ENCODE measurements at places on chromosomes 7 and 10. TPM values are rescaled to one million over a fixed set of nuclear protein-coding genes. Genes with fewer than 3 reads are reported as not detected.

DNA sequence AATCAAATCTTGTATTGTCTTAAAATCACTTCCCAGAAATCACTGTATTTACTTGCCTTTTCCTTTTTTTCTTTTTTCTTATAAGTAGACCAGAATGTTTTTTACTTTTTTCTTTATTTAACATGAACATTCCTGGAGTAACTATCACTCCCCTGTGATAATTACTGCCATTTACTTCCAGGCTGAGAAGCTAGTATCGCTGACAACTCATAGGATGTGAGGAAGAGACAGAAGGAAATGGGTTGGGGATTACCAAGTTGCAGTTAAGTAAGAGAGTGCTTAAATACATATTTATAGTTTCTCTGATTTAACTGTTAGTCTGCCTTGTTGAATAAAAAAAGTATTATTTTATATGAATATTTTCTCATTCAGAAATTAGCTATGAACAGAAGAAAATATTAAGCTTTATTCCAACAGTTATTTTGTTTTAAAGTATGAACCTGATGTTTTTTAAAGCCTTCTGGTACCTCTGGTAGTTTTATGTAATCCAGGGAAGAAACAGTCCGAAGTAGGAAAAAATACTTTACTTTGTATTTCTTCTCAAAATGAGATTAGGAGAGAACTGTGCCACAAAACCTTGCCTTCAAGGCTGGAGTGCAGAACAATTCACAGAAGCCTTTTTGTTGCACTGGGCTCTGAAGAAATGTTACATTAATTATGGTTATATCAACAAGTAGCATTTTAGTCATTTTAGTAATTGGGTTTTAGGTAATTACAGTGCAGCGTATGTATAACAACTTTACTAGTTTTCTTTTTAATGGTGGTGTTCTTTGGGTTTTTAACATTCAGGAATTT, 72.8 kb downstream of the SHOC2 start:
- peaks cover 26% of the 10 kb centered on the region for H3K36me3 ChIP-seq
- peak overlapping the region; percentile 66 for H3K4me3 ChIP-seq
- H3K27me3 ChIP-seq, result no peaks in the 10 kb centered on the region
- no peak overlapping the region for H3K27ac ChIP-seq

DNA sequence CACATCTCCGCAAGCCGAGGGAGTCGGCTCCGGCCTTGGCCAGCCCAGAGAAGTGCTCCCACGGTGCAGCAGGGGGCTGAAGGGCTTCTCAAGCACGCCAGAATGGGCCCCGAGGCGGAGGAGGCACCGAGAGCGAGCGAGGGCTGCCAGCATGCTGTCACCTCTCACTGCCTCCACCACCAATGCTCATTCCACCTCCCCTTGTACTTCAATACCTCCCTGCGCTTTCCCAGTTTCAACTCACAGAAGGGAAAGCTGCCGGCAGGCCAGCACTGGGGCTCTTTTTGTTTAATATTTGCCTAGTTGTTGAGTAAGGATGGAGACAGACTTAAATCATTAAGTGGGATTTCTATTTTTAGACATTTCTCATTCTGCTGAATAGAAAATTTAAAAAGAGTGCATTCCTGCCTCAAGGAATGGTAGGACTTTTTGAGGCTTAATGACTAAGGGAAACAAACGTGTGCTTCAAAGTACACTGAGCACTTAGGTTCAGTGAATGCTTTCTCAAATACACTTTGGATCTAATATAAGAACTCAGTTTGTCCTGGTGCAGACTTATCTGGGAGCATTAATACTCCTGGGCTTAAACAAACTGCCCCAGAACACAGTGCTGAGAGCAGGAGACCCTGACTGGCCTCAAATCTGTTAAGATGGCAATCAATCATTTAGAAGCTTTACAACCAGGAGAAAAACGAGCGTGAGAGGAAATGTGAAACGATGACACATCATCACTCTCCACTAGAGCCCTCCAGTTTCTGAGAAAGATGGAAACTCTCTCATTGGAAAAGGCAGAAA, 131.2 kb downstream of the RALA start:
- H3K4me1 ChIP-seq, result peaks cover 9% of the 10 kb centered on the region
- H3K36me3 ChIP-seq, result peaks cover 2% of the 10 kb centered on the region
- H3K27me3 ChIP-seq, result no peaks in the 10 kb centered on the region
- DNase-seq, result no peak
- no peak overlapping the region for H3K4me3 ChIP-seq
- H3K27ac ChIP-seq, result peak overlapping the region; percentile 49

DNA sequence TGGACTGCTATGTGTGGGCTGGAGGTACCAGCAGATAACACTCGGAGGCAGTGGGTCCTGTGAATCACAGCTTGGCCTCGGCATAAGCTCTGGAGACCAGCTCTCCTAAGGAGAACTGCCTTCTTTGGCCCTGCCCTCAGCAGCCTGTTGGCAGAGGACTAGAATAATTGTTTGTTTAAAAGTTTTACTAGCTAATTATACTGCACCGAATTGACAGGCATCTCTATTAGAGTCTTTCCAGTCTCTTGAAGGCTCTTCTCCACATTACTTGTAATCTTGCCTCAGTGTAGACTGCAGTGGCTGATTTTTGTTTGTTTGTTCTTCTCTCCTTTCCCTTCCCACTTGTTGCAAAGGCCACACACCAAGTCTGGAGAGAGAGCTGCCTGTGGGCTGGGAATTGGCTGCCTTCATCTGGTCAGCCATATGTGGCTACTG, 183.2 kb downstream of the AUTS2 start:
- DNase-seq, result no peak
- no peak overlapping the region for H3K27ac ChIP-seq
- H3K4me3 ChIP-seq, result no peak overlapping the region
- no peaks in the 10 kb centered on the region for H3K36me3 ChIP-seq
- no peaks in the 10 kb centered on the region for H3K4me1 ChIP-seq

Gene TDRD1
- 0.16 TPM for total RNA-seq

DNA sequence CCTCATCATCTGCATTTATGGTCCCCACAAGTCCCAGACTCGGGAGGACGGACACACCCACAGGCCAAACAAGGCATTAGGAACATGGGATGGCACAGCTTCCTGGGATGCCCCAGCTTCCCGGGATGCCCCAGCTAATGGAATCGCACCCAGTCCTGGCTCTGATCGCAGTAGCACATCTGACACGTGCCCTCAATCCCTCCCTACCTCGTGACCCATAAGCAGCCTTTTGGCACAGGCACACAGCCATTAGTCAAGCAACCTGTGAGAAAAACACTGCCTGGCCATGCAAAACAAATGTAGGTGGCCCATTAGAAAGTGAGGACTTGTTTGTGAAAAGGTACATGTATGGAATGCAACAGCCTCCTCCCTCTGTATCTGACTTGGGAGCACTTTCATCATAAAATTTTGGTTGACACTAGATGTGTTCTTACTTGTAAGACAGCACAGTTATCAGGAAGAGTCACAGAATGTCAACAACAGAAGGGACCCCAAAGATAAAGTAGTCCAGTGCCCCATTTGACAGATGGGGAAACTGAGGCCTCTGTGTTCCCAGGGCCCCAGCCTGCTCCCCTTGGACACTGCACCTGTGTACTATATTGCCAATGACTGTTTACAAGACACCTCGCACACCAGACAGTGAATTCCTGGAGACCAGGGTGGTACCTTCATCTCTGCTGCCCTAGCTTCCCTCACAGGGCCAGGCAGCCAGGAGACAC, 34.4 kb downstream of the DLG5 start:
- H3K27ac ChIP-seq, result no peak overlapping the region
- peaks cover 2% of the 10 kb centered on the region for H3K27me3 ChIP-seq
- H3K36me3 ChIP-seq, result no peaks in the 10 kb centered on the region
- H3K4me3 ChIP-seq, result no peak overlapping the region

Gene PRKAR1B
- total RNA-seq, result 47.0 TPM

- H3K4me3 ChIP-seq, result no peak overlapping the region
- no peak overlapping the region for H3K27ac ChIP-seq
- peaks cover 6% of the 10 kb centered on the region for H3K27me3 ChIP-seq
- DNase-seq, result no peak
- H3K4me1 ChIP-seq, result no peaks in the 10 kb centered on the region
Observed at GRCh38 chr10:86073199-86073977, 293.2 kb downstream of the GRID1 start.

Gene PRR15
- not detected for total RNA-seq

- H3K36me3 ChIP-seq, result no peaks in the 10 kb centered on the region
- H3K4me1 ChIP-seq, result no peaks in the 10 kb centered on the region
- DNase-seq, result no peak
Observed at GRCh38 chr10:28790146-28790545, 112.8 kb downstream of the BAMBI start.

DNA sequence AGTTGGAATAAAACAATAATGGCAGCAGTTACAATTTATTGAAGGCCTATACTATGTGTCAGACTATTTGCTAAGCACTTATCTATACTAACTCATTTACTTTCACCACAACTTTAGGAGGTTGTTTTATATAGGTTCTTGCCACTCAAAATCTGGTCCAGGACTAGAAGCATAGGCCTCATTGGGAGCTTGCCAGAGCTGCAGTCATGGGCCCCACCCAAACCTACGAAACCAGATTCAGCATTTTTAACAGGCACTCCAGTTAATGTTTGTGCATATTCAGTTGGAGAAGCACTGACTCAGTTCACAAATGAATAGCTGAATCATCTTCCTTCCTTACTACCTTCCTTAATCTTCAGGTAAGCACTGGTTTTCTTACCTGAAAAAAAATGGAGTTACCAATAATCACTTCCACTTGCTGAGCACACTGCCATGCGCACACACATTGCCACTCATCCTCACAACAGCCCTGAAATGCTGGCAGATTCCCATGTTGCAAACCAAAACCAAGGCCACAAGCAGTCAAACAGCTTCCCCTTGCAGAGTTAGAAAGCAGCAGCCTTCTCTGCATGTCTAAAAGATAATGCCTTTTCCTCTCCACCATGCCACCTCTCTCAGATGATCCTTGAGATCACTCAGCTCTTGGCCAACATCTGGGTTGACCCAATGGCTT, 122.4 kb downstream of the SLC16A9 start:
- no peaks in the 10 kb centered on the region for H3K27me3 ChIP-seq
- no peaks in the 10 kb centered on the region for H3K4me1 ChIP-seq
- no peak overlapping the region for H3K4me3 ChIP-seq
- H3K27ac ChIP-seq, result no peak overlapping the region
- H3K36me3 ChIP-seq, result no peaks in the 10 kb centered on the region

- H3K4me1 ChIP-seq, result peaks cover 5% of the 10 kb centered on the region
- no peaks in the 10 kb centered on the region for H3K36me3 ChIP-seq
- no peak for DNase-seq
- H3K27ac ChIP-seq, result no peak overlapping the region
- H3K27me3 ChIP-seq, result peaks cover 71% of the 10 kb centered on the region
Observed at GRCh38 chr7:157684909-157685429, 348.2 kb downstream of the DNAJB6 start.

DNA sequence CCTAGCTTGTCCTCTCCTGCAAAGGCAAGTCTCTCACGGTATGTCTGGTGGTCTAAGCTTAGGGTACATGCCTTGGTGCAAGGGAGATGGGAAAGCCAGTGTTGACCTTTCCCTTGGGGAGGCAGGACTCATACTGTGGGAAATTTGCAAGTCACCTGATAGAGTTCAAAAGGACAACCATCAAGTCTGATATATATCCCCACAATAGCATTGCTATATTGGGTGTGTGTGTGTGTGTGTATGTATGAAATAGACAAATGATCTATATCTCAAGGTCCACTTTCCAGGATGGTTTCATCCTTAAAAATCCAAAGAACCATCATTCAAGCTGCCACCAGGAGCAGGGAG, 12.2 kb upstream of the FFAR4 start:
- H3K27me3 ChIP-seq, result peaks cover 6% of the 10 kb centered on the region
- H3K4me3 ChIP-seq, result no peak overlapping the region
- DNase-seq, result no peak
- H3K4me1 ChIP-seq, result no peaks in the 10 kb centered on the region
- no peak overlapping the region for H3K27ac ChIP-seq

GRCh38 chr7:69903410-69903809, 305.1 kb downstream of the AUTS2 start:
- H3K27me3 ChIP-seq, result no peaks in the 10 kb centered on the region
- H3K27ac ChIP-seq, result no peak overlapping the region
- H3K4me3 ChIP-seq, result no peak overlapping the region

Gene CDHR1
- 0.33 TPM for total RNA-seq

Gene TACR2
- not detected for total RNA-seq

DNA sequence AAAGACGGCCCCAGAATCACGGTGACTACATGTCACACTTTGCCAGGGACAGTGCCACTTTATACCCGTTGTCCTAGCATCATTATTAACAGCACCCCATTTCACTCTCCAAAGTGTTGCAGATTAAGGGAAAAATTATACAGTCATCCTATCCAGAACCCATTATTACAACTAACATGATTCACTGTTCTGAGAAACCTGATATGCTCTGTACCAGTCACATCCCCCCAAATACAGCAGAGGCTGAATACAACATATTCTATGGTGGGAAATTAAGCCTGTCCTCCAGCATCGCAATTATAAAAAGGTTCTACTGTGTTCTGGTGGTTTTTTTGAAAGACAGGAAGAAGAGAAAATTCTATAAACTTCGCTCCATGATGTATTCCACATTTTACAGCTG, 162.1 kb downstream of the JAZF1 start:
- no peaks in the 10 kb centered on the region for H3K36me3 ChIP-seq
- peaks cover 2% of the 10 kb centered on the region for H3K4me1 ChIP-seq
- H3K27me3 ChIP-seq, result peaks cover 6% of the 10 kb centered on the region
- no peak for DNase-seq

Data from activated CD4-positive, alpha-beta T cell treated with anti-CD3 and anti-CD28 coated beads, Interleukin-2, amount 10 ng/mL, durations not matched to agents 24 days and 14 days (primary cell).